ENCODE measurements at places on chromosomes 3 and 15.

- no peak for DNase-seq
These were observed 9.3 kb downstream of the SECISBP2L start for GRCh38 chr15:49036650-49037545.

GRCh38 chr15:56816781-56817180, 83.5 kb upstream of the ZNF280D start:
- DNase-seq, result no peak

- DNase-seq, result no peak
These were observed 62.3 kb downstream of the GALK2 start for GRCh38 chr15:49232236-49232806.

DNA sequence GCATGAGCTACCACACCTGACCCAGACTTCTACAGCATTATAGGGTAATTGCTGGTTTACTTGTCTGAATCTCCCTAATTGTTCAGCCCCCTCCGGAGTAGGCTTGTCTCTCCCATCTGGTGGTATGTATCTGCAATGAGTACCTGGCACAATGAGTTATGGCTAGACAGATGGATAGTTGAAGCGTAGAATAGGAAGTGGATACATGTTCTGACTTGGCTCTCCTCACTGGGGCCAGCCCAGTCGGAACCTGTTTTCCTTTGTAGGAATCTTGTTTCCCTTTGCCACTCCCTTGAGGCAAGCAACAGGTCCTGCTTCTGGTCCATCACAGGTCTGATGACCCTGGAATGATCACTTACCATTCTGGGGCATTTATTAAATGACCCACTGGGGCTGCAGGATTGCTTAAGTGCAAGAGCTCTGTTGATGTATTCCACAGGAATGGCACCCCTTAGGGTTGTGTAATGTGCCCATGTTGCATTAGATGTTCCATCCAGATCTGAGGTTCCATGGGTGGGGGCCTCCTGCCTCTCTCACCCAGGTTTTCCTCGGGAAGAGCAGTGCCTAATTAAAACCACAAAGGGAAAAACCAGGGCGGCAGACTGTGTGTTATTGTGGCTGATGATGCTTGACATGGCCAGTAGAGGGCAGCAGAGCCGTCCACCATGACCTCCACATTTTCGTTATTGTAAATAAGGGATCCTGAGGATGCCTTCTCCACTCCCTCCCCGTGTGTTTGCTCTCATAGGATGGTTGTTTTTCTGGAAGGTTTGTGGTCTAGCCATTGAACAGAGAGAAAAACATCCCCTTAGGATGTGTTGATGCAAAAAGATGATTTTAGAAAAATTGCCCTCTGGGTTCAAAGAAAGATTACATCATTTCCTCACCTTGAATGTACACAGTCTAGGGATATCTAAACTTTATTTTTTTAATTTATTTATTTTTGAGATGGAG, 58.0 kb downstream of the CMTM8 start:
- peak; percentile 62 for DNase-seq

GRCh38 chr15:30041868-30042267, 40.9 kb upstream of the GOLGA8J start:
- DNase-seq, result no peak

DNA sequence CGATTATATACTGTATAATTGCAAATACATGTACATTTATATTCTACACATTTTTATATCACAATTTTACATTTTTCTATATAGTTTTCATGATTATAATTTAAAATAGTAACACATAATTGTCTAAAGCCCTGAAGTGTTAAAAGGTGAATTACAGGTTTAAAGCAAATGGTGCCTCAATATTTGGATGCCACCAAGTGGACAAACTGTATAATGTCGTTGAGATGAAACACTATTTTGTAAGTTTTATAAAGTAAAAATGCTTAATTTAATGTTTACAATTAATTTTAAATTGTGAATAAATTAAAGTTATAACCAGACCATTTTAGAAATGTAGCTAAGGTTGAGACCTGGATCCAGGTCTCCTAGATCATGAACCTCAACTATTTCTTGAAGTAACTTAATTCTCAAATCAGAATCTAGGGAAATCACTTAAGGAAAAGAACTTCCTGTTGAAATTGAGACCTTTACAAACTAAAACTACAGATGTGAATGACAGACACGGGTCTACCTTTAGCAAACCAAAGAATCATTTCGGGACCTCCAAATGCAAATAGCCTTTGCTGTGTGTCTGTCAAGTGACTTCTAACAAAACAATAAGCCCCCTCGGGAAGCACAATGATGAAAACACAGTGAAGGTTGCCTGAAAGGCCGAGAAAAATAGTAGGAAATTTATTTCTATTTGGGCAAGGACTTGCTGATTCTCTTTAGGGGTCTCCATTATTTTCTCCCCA, 37.8 kb downstream of the EHHADH start:
- DNase-seq, result no peak

- DNase-seq, result no peak
These were observed 302.9 kb upstream of the DPPA4 start for GRCh38 chr3:109640146-109640652.

DNA sequence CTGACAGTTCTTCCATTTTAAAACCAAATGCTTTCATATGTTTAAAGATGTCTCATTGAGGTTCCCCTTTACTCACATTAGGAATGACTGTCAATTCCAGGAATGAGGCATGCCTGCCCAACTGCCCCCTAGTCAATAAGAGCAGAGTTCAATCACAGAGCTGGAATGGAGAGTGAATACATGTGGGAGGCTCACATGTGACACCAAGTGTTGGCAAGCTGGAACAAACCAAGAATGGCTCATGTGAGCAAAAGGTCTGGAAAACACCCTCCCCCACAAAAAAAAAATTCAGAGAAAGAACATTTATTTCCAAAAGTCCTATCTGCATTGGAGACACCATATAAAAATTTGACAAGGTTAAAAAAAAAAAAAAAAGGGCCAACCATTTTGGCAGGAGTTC, 3.7 kb downstream of the PBRM1 start:
- no peak for DNase-seq

DNA sequence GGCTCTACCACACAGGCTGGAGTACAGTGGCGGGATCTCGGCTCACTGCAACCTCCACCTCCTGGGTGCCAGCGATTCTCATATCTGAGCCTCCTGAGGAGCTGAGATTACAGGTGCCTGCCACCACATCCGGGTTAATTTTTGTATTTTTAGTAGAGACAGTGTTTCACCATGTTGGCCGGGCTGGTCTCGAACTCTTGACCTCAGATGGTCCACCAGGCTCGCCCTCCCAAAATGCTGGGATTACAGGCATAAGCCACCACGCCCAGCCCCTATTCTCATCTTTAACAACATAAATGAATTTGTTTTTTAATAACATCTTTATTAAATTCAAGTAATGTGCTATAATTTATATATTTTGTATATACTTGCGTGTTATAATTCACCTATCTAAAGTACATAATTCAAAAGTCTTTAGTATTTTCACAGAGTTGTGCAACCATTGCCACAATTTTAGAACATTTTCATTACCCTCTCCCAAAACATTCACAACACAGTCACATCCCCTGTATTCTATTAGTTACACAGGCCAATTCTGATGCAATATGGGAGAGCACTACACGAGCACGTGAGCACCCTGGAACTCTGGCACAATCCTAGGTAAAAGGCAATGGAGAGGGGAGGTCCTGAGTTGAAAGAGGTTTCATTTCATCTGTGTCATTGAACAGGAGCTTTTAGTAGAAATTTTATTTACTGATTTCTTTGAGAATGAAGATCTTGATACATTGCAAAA, 21.2 kb upstream of the MTMR14 start:
- DNase-seq, result no peak

DNA sequence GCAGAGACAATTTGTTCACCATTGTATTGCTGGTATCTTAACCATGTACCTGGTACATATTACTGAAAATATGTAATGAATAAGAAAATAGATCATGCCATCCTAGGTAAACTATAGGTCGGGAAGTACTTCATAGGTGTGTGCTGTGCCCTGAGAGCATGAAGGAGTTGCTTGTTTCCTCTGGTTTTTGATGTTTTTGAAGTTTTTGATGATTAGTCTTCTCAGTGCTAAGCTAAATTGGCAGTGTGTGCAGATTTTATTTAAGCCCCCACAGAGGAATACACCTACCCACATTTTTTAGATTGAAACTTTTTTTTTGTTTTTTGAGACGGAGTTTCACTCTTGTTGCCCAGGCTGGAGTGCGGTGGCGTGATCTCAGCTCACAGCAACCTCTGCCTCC, 16.6 kb downstream of the HMG20A start:
- DNase-seq, result no peak

- DNase-seq, result no peak
These were observed 14.1 kb downstream of the MYLK start for GRCh38 chr3:123870033-123870432.

DNA sequence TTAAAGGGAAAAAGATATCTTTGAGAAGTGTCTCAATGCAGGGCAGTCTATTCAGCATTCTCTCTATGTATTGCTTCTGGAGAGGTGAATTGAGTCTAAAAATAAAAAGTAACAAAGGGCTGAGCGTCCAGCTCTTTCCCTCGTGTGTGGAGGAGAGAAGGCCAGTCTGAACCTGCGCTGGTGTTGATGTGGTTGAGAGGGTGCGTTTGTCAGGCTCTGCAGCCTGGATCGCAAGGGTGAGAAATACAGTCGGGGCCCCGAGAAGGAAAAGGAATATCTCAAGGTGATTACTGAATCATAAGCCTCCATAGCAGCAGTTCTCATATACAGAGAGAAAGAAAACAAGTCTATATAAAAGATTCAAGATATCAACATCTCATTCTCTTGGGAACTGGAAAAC, 494.1 kb upstream of the MDFIC2 start:
- no peak for DNase-seq

GRCh38 chr15:86076468-86076867, 3.2 kb upstream of the AGBL1 start:
- DNase-seq, result no peak

DNA sequence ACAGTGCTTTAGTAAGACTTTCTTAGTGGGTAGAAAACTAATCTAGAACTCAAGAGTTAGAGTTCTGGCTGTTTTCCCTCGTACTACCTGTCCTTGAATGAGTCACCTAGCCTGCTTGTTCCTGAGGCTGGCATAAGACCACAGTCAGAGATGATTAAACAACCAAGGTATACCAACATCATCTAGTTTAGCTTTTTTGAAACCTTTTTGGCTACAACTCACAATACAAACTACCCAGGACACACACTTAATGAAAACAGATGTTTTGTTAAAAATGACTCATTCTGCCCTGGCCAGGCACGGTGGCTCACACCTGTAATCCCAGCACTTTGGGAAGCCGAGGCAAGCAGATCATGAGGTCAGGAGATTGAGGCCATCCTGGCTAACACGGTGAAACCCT, 4.6 kb downstream of the MCCC1 start:
- DNase-seq, result no peak

GRCh38 chr3:63437858-63438257, 159.8 kb downstream of the SYNPR start:
- no peak for DNase-seq

Measured in activated CD4-positive, alpha-beta T cell treated with anti-CD3 and anti-CD28 coated beads, Interleukin-2, amount 50 U/mL, for 1 hour (primary cell).